ENCODE measurements at places on chromosomes 2 and 18.
A peak's percentile ranks its signal among the peaks of the same experiment; 100 is the strongest.

DNA sequence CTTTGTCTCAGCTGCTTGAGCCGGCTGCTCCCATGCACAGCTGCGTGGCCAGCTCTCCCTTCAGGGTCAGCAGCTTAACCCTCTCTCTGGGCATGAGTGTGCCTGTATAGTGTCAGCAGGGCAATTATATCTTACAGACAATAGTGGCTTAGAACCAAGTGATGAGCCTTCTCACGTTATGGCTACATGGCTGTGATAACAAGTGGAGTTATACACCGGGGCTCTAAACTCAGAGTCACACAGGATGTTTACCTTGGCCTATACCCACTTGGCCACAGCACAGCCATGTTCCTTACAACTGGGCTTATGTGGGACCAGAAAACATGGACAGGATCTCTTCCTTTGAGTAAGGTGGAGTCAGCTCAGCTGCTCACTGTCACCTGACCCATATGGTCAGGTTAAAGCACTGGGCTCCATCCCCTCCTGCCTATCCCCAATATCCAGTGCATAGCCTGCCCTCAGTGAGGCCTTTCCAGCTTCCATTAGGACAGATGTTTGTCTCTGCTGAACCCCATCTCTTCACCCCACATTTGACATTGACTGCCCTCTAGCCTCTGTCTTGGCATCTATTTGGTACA lies 294.2 kb upstream of the NCKAP5 start:
- DNase-seq = no peak
- no peaks in the 10 kb centered on the region for H3K36me3 ChIP-seq
- no peaks in the 10 kb centered on the region for H3K4me1 ChIP-seq
- no peaks in the 10 kb centered on the region for H3K27me3 ChIP-seq
- H3K4me3 ChIP-seq = no peak overlapping the region
- H3K27ac ChIP-seq = no peak overlapping the region

- peak; percentile 61 for DNase-seq
- H3K4me3 ChIP-seq = no peak overlapping the region
Observed at GRCh38 chr2:241842620-241843211, 16.0 kb downstream of the PDCD1 start.

GRCh38 chr2:106065983-106066820 lies 127.9 kb downstream of the UXS1 start:
- peaks cover 8% of the 10 kb centered on the region for H3K27me3 ChIP-seq
- H3K27ac ChIP-seq = no peak overlapping the region
- no peaks in the 10 kb centered on the region for H3K36me3 ChIP-seq
- H3K4me3 ChIP-seq = no peak overlapping the region
- DNase-seq = no peak

DNA sequence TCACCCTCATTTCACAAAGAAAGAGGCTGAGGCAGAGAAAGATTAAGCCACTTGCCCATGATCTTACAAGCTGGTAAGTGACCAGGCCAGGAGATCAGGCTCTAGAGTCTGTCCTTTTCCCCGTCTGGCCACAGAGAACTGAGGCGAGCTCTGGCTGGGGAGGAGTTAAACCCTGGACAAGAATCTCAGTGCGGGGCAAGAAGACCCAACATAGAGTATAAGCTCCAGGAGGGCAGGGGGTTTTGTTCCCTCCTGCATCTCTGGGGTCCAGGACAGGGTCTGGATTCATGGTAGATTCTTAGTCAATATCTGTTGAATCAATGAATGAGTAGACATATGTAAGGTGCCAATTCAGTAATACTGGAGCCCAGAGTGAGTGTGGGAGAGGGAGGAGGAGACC lies 12.9 kb upstream of the INPP5D start:
- no peaks in the 10 kb centered on the region for H3K4me1 ChIP-seq
- no peak overlapping the region for H3K27ac ChIP-seq
- H3K36me3 ChIP-seq = no peaks in the 10 kb centered on the region

DNA sequence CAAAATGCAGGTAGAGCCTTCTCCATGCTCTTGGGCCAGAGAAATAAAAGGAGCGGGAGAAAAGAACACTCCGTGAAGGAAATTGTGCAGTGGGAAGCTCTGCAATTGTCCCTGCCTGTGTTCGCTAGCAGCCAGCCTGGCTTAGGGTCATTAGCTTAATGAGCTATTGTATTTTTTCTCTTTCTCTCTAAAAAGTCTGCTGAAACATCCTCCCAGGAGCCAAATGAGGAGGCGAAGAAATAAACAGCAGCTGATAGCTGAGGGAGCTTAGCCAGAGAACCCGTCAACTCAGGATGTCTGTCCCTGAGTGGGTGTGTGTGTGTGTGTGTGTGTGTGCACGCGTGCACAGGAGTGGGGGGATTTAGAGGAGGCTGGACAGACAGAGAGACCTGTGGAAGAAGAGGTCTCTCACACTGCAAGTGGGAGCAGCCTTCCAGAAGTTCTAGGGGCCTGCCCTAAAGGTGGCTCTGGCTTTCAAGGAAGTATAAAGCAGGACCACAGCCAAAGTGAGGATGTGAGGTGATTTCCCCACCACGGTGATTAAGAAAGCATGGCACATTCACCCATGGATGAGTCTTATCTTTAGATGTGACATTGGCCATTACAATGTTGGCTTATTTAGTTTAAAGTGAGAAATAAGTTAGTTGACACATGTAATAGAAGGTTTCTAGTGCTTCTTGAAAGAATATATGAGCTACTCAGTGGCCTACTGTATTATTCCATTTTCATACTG lies 690.4 kb downstream of the RNF144A start:
- H3K27me3 ChIP-seq = no peaks in the 10 kb centered on the region
- H3K27ac ChIP-seq = no peak overlapping the region
- no peaks in the 10 kb centered on the region for H3K4me1 ChIP-seq
- H3K36me3 ChIP-seq = no peaks in the 10 kb centered on the region
- DNase-seq = no peak
- H3K4me3 ChIP-seq = no peak overlapping the region

- H3K36me3 ChIP-seq = no peaks in the 10 kb centered on the region
- H3K4me1 ChIP-seq = no peaks in the 10 kb centered on the region
- H3K4me3 ChIP-seq = no peak overlapping the region
- H3K27me3 ChIP-seq = no peaks in the 10 kb centered on the region
- no peak for DNase-seq
Observed at GRCh38 chr2:17479875-17480274, 38.4 kb downstream of the RAD51AP2 start.

GRCh38 chr2:42060028-42060427 lies 12.2 kb downstream of the PKDCC start:
- H3K36me3 ChIP-seq = no peaks in the 10 kb centered on the region
- H3K4me3 ChIP-seq = no peak overlapping the region

DNA sequence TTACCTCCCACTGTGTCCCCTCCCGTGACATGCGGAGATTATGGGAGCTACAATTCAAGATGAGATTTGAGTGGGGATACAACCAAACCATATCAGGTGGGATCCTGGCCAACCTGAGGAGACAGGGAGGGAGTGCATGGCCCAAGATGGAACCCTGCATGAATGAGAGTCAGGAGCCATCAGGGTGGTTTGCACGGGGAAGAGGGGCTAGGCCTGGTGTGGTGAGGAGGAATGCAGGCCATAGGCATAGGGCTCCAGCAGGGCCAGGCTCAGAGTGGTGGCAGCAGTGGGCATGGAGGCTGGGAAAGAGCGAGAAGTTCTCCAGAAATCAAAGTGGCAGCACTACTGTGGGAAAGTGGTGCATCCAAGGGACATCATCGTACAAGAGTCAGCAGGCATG lies 74.0 kb upstream of the BCL2L11 start:
- H3K4me1 ChIP-seq = peaks cover 16% of the 10 kb centered on the region
- no peak overlapping the region for H3K4me3 ChIP-seq
- DNase-seq = no peak
- no peak overlapping the region for H3K27ac ChIP-seq
- H3K36me3 ChIP-seq = no peaks in the 10 kb centered on the region
- no peaks in the 10 kb centered on the region for H3K27me3 ChIP-seq

DNA sequence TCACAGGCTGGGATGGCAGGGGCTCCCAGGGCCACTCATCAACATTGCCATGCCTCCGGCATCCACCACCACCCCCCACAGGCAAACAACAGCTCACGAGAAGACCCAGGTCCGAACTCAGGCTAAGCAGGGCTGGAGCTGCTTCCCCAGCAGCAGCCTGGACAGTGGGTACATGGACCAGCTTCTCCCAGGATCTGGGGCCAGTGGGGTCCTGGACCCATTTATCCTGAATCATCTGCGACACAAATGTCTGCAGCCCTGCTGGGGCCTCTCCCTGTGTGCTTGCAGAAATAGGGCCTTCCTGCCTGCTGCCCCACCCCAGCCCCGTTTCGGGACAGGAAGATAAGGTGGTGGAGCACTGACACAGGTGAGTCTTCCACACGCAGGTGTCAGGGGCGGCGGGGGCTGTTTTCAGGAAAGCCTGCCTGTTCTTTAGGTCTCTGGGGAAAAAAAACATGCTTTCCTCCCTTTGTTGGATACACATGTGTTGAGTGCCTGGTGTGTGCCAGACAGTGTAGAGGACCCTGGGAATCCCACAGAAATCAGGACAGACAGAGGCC lies 4.5 kb downstream of the PRLH start:
- DNase-seq = no peak
- H3K27ac ChIP-seq = no peak overlapping the region
- H3K36me3 ChIP-seq = no peaks in the 10 kb centered on the region
- H3K27me3 ChIP-seq = no peaks in the 10 kb centered on the region
